ENCODE measurements at places on chromosomes 11 and 22.
A peak's percentile ranks its signal among the peaks of the same experiment; 100 is the strongest.

DNA sequence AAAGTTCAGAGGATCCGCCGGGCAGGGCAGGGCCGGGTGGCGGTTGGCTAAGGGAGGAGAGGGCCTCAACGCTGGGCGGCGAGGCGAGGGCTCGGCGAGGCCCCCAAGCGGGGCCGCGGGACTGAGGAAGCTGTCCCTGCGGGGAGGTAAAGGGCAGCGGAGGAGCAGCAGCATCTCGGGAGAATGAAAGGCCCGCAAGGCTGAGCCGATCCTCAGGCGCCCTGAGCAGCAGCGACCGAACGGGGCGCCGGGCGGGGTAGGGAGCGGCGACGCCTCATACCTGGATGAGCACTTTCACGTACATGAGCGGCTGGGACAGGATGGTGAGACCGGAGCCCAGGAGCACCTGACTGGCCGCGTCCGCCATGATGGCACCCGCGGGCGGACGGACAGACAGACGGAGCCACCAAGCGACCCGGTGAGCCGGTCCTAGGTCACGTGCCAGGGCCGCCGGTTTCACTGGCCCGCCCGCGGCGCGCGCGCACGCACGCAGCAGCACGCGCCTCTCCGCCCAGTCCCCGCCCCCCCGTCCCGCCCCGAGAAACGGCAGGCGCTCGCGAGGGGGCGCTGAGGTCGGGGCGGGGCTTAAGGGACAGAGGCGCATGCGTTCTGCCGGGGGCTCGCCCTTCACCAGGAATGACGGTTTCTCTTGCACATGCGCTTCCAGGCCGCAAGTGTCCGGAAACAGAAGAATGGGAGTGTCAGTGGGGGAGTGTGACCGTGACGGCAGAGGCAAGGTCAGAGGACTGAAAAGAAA, at the start of gene MTCH2:
MTCH2 (minus strand) TSS at position 461 of the 757 bp plus-strand sequence; CDS start at position 367, 94 bp downstream.
- DNase-seq: peak; percentile 94

DNA sequence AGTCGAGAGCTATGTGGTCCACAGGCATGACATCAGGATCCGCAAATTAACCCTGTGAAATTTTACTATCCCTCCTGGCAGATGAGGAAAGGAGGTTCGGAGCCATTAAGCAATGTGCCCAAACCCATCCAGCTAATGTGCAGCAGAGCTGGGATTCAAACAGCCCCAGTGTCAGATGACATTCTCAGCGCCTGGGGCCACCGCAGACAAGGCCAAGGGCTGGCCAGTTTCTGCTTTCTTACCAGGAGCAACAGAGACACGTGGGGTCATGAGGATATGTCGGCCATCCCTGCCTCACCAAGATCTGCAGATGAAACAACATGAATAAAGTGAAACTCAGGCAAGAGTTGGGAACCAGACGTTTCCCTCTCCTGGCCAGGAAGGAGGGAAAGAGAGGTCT, 110.2 kb downstream of the TENM4 start:
- no peak for DNase-seq

DNA sequence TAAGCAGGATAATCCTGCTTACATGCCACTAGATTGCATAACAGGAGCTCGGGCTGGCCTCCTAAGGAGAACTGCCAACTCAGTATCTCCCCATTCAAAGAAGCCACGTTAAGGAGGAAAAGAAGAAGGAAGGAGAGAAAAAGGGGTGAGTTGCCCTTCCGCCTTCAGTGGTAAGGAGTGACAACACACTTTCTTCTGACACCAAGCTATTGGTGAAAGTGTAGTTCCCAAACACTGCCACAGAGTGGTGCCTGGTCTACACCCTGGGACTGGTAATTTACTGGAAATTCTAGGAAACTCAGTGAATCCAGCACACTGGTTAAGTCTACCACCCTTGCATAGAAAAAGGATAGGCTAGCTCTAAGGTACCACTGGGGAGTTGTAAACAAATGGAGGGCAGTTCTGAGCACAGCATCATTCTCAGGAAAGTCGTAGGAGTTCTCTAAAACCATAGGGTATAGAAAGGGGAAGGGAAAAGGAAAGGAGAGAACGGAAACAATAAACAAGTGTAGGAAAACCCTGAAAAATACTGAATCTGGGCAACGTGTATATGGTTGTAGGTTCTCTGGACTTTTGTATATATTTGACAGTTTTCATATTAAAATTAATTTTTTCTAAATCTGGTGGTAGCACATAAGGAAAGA, 58.2 kb downstream of the RRAS2 start:
- DNase-seq: peak; percentile 8

DNA sequence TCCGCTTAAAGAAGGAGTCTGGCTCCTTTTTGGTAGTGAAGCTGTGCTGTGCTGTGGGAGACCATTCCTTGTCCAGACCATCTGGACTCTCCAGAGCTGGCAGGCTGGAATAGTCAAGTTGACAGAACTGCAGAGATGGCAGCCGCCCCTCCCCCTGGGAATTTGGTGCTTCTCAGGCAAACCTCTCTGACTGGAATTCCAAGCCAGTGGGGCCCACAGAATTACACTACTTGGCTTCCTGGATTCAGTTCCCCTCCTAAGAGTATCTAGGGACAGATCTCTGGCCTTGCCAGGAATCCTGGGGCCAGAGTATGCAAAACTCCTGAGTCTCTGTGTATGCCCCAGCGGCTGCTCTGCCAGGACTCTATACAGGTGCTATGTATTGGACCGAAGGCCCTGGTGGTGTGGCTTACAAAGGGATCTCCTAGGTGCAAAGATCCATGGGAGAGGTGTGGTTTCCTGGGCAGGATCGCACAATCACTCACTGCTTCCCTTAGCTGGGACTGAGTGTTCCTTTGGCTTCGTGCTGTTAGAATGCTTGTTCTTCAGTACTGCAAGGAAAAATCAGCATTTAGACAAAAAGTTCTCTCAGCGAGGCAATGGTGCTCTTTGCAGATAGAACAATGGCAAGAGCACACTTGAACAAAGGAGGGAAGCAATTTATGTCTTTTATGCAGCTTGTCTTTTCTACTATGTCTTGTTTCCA, 86.8 kb downstream of the PRMT3 start:
- no peak for DNase-seq

DNA sequence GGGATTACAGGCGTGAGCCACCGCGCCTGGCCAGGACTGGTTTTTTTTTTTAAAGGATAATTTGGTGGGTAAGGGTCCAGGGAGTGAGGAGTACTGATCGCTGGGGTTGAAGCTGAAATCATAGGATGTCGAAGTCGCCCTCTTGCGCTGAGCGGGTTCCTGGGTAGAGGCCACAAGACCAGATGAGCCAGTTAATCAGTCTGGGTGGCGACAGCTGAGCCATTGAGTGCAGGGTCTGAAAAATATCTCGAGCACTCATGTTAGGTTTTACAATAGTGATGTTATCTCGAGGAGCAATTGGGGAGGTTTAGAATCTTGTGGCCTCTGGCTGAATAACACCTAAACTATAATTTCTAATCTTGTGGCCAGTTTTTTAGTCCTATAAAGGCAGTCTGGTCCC, 7.8 kb downstream of the APOL5 start:
- DNase-seq: no peak

- no peak for DNase-seq
These were observed 38.9 kb downstream of the TSPAN18 start for GRCh38 chr11:44765676-44766075.

DNA sequence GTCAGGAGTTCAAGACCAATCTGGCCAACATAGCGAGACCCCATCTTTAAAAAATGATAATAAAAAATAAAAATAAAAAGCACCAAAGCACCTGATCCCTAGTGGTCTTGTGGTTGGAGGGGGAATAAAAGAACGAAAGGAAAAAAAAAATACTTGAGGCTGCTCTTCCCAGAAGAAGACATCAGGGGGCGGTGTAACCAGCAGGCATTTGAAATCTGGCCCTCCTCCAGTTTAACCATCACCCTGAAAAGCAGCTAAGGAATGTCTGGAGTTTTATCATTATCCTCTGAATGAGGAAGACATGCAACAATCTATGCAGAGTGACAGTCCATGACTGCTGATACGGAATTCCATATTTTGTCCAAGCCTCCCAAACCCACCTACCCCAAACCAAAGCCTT, 5.6 kb upstream of the KCTD17 start:
- no peak for DNase-seq

- DNase-seq: no peak
These were observed at the start of gene C11orf52 for GRCh38 chr11:111918390-111919256. TSS of gene C11orf52 (plus strand) at chr11:111918913. CDS start at chr11:111918973, 60 bp downstream.

DNA sequence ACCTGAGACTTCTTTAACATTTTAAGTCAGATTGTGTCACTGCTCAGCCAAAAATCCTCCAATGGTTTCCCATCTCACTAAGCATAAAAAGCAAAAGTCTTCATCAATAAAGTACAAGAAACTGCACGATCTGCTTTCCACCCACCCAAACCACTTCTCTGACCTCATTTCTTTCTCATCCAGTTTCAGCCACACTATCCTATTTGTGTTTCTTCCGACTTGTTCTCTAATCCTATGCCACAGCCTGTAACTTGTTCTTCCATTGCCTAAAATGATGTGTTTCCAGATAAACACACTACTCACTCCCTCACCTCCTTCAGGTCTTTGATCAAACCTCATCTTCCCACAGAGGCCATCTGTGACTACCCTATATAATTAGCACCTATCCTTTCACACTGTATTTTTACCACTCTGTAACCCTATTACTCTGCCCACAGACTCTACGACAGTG, 28.4 kb downstream of the ARHGAP32 start:
- DNase-seq: no peak

DNA sequence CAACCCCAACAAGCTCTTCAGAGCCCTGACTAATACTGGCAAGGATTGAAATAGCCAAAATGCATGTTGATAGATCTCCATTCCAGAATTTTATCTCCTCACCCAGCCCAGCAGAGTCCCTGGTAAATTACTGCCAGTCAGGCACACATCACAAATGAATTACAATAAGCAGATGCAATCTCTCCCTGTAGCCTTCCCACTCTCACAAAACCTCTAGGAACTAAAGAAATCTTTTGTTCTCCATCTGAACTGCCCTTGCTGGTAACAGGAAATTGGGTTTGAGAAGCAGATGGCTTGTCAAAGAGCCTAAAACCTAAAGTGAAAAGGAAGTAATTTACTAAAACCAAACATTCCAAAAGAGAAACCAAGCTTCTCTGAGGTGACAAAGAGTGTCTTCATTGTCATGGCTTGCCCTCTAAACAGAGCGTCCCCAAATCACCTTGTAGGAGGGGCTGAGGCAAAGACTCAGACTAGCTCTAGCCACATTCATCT, 59.5 kb downstream of the FAM168A start:
- no peak for DNase-seq

DNA sequence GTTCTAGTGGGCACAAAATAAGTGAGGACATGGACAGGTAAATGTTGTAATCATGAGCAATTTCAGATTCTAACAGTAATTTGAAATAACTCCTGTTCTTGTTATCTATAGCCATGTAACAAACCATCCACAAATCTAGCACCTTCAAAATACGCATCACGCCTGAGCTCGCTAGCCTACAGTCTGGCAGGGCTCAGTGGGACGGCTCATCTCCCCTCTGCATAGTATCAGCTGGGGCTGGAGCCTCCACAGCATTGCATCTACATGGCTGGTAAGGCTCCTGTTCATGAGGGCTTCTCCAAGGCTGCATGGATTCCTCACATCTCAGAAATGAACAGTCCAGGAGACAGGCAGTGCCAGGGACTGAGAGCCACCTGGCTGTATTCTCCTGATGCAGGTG, 112.6 kb downstream of the KCNQ1 start:
- DNase-seq: no peak

Data from stimulated activated CD4-positive, alpha-beta T cell treated with anti-CD3 and anti-CD28 coated beads, Interleukin-15, amount 100 ng/mL, for 48 hours (primary cell).